ENCODE measurements at places on chromosomes 1 and 21. TPM values are rescaled to one million over a fixed set of nuclear protein-coding genes. Genes with fewer than 3 reads are reported as not detected.

DNA sequence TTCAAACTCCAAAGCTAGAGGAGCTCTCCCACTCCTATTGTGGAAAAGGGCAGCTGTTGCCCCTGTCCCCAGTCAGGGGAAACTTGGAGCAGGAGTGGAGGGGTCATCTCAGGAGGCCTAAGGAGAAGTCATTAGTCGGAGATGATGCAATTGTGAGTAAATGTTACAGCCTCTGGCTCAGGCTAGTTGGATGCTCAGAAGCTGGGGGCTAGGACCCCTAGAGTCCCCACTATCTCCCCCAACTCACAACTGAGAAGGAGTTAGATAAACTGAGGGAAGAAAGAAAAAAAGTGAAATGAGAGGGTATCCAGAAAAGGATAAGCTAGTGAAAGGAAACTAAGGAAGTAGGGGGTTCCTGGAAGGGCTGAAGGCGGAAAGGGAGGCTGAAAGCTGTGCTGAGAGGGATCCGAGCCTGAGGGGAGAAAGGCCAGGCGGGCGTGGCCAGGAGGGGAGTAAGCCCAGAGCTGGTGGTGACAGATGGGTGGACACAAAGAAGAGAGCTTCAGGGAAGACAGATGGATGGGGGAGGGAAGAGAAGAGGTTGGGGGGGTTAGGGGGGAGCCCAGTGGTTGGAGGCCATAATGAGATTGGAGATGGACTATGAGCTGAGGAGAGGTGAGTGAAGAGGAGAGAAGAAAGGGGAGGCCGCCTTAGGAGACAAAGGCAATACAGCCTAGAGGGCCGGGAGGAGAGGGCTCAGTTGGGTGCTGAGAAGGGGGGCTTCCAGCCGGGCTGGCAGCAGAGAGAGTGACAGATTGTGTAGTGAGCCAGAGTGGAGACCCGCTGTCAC, 4.5 kb upstream of the NHLH1 start:
- DNase-seq = no peak

GRCh38 chr21:35533893-35534292, 484.8 kb upstream of the RUNX1 start:
- no peak for DNase-seq

GRCh38 chr1:155226188-155226909, 17.9 kb downstream of the MTX1 start:
- DNase-seq = no peak

The WNT3A gene
- total RNA-seq = not detected

- no peak for DNase-seq
Observed at GRCh38 chr1:93848350-93848883, 30.6 kb downstream of the DNTTIP2 start.

DNA sequence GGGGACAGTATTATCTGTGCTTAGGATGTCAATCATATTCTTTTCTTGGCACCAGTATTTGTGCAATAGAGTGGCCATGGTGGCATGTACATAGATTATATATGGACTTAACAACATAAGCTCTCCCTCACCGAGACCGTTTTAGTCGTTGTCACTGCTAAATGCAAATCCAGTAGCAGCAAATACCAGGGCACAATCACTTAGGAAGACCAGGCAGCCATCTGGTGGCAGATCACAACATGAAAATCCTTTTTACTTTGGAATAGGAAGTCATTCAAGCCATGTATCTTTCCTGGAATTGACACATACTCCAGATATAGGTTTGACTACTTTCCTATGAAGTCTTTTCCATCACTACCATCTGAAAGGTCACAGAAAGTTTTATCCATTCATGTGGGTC, 53.2 kb upstream of the C1orf87 start:
- no peak for DNase-seq

DNA sequence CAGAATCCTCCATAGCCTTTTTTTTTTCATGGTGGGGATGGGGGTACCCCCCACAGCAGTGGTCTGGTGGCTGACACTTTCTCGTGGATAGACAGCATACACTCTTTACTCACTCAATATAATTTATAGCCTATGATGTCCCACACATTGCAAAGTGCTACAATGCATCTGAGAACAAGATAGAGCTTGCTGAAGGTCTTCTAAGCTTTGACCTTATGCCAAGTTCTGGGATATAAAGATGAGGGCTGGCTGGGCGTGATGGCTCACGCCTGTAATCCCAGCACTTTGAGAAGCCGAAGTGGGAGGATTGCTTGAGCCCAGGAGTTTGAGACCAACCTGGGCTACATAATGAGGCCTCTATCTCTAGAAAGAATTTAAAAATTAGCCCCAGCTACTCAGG, 78.0 kb downstream of the MPZL1 start:
- DNase-seq = no peak

DNA sequence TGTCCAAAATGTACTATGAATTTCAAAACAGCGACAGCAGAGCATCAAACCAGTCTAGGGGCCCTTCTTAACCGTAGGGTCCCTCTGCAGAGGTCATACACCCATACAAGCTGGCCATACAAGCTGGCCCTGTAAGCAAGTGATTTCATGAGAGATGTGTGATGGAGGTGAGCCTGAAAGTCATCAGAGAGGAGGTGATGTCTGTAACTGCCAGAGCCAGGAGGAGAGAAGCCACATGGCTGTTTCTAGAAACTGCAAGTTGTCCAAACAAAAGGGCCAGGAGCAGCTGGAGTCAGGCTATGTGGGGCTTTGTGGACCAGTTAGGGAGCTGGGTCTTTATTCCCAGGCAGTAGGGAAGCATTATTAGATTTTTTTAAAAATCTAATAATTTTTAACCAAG, 14.8 kb upstream of the SERINC2 start:
- DNase-seq = no peak

GRCh38 chr1:232831895-232832294, 26.7 kb downstream of the MAP10 start:
- DNase-seq = no peak

- DNase-seq = no peak
Observed at GRCh38 chr1:31152181-31152795, 86.8 kb upstream of the PUM1 start.

DNA sequence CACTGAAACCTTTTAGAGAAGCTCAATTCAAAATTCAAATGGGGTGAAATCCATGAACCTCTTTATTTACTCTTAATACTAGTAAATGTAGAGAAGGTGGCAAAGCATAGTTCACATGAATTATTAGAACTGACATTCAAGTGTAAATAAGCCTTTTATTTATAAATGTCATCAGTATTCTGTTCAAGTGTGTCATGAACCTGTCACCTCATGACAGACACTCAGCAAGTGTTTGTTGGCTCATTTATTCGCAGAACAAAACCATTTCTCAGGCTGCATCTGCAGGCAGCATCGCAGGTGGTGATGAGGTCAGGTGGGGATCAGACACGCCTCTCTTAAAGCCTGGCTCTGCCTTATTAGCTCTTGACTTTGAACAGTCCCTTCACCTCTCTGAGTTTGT, 116.6 kb downstream of the SETD4 start:
- no peak for DNase-seq

- no peak for DNase-seq
Observed at GRCh38 chr1:36652011-36652410, 169.3 kb upstream of the CSF3R start.

DNA sequence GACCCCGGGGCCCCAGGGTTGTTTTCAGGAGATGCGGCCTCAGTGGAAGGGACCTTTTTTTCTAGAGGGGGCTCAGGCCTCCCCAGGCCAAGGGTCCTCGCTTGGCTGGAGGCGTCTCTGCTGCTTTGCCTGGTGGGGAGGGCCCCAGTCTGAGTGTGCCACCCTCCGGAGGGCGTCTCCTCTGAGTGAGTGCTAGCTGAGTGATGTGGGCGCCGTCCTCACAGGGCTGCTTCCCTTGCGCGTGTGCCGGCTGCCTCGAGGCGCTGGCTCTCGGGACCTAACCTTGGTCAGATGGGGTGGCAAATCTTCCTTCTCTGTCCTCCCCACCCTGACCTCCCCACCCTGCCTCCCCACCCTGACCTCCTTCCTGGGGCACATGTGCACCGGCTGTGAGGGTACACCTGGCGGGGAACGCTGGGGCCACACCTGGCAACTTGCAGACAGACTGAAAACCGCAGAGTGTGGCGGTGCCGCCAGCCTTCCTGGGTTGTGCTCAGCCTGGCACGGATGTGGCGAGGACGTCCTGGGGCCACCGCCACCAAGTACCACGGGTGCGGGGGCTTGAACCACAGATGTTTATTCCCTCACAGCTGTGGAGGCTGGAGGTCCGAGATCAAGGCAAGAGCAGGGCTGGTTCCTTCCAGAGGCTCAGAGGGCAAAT, 93.0 kb upstream of the TTC34 start:
- no peak for DNase-seq

DNA sequence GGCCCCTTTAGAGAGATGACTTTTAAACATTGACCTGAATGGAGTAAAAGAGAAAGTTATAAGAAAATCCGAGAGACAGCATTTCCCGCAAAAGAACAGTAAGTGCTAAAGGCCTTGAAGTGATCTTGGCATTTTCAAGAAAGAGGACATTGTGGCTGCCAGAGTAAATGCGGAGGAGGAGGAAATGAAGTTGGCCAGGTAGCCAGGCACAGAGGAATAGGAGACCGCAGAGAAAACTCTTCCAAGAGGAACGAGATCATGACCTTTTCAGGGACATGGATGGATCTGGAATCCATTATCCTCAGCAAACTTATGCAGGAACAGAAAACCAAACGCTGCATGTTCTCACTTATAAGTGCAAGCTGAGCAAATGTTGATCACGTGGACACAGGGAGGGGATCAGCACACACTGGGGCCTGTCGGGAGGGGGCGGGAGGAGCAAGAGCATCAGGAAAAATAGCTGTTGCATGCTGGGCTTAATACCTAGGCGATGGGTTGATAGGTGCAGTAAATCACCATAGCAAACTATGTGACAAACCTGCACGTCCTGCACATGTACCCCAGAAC, 49.7 kb downstream of the EEIG2 start:
- DNase-seq = no peak

GRCh38 chr1:13930151-13930550, 230.2 kb downstream of the PRDM2 start:
- DNase-seq = no peak

GRCh38 chr21:40923407-40923806, 76.4 kb upstream of the DSCAM start:
- no peak for DNase-seq

- no peak for DNase-seq
Observed at GRCh38 chr1:23696335-23696989, 4.9 kb downstream of the RPL11 start.

The LRRC7 gene
- 0.09 TPM for total RNA-seq

- DNase-seq = peak; percentile 19
Observed at GRCh38 chr1:24190983-24191461, 3.9 kb upstream of the IFNLR1 start.

The ACTA1 gene
- total RNA-seq = 1.5 TPM

- DNase-seq = no peak
Observed at GRCh38 chr1:195965036-195965435, 643.2 kb downstream of the KCNT2 start.

The AMY2A gene
- total RNA-seq = not detected

DNA sequence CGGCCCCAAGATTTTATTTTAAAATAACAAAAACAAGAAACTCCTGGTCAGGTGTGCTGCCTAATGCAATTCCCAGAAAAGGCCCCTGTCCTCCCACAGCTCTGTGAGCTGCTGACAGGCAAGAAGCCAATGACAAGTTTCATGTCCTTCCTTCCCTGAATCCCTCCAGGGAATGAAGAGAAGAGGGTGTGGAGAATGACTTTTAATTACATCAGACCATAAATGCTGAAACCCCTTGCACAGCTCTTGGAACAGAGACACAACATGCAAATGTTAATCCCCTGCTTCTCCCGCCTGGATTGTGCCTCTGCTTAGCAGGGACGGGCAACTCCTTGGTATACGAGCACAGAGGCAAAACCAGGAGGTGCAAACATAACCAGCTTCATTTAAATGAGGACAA, 228.1 kb upstream of the CAMK1G start:
- DNase-seq = no peak

The NEGR1 gene
- 2.8 TPM for total RNA-seq

DNA sequence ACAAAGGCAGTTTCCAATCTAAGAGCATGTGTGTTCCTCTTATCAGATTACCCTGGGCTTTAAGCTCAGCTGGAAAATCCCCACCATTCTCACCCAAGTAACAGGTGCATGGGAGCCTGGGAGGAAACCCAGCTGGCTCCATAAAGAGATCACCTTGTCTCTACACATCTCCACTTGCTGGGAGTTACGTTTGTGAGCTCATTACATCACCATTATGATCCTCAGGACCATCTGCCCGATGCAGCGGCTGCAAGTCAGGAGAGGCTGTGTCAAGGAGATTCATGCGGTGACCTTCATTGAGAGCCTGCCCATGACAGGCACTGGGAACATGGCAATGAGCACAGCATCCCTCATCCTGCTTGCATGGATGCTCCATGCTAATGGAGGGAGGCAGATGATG, 618.0 kb downstream of the NPHP4 start:
- no peak for DNase-seq

DNA sequence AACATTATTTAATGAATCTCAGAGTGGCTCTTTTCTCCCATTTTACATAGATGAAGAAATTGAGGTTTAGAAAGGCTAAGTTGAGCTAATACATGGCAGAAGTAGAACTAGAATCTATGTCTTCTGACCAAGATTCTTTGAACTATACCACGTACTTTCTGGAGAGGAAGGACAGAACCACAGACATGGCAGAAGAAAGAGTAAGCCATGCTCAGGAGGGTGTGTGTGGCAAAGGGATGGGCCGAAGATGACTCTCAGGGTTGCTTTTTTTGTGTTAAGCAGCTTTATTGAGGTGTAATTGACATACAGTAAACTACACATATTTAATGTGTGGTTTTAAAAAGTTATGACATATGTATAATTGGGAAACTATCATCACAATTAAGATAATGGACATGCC, 69.5 kb downstream of the PEX14 start:
- DNase-seq = no peak

DNA sequence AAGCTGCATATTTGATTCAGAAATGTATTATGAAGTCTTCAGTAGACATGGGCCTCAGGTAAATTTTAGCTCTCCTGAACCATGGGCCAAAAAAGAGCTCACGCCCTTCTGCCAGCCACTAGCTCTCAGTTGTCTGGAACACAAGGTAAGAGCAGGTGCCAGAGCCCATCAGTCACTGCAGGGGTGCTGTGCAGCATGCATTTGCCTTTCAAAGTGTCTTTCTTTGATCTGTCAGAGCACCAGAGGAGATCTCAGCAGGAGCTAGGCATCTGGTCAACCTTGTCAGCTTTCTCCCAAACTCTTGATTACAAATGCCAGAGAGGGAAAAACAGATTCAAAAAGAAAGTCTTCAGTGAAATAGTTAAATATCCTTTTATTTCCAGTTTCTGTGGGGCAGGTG, 332.3 kb downstream of the COL11A1 start:
- DNase-seq = no peak

The ITLN2 gene
- 0.38 TPM for total RNA-seq

- DNase-seq = peak; percentile 21
Observed at GRCh38 chr1:61081144-61081685, 1.1 kb upstream of the NFIA start.

- no peak for DNase-seq
Observed at GRCh38 chr1:240086726-240087125, 5.0 kb upstream of the FMN2 start.
